ENCODE measurements at places on chromosomes 2 and 18.

GRCh38 chr2:79619976-79620375, 107.1 kb downstream of the CTNNA2 start:
- no peak for DNase-seq

GRCh38 chr2:218485986-218486667, 67.2 kb downstream of the VIL1 start:
- peak; percentile 6 for DNase-seq

DNA sequence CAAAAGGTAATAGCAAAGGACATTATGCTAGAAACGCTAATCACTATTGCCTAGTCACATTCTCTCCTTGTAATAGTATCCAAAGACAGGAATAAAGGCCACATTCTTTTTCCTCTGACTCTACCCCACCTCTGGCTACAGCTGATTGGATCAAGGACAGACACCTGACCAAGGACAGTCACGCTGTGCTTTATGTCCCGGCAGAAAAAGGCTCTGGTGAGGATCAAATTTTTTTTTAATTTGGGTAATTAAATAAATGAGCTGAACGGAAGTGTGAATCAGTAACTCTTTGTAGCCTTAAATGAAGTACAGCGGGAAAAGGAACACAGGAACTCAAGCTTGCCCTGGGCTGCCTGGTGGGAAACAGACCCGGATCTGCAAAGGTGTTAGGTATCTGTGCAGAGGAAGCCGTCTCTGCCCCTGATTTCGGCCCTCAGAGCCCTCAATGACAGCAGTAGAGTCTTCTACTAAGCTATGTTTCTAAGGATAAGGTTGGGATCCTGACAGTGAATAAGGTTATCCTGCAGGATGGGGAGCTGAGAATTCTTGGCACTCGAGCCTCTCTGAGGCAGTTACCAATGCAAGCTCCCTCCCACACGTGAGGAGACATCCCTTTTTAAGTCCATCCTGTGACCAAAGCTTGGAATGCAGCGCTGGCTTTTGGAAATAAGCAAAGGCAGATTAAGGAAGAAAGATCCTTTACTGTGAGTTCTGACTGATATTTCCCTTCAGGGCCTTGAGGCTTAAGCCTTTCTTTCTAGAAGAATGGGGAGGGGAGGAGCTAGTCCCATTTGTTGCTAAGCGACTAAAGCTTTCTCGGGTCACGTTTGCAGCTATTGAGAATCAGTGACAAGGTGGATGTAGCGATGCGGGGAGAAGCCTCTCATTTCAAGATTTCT, 37.8 kb upstream of the IKZF2 start:
- DNase-seq, result peak; percentile 76

DNA sequence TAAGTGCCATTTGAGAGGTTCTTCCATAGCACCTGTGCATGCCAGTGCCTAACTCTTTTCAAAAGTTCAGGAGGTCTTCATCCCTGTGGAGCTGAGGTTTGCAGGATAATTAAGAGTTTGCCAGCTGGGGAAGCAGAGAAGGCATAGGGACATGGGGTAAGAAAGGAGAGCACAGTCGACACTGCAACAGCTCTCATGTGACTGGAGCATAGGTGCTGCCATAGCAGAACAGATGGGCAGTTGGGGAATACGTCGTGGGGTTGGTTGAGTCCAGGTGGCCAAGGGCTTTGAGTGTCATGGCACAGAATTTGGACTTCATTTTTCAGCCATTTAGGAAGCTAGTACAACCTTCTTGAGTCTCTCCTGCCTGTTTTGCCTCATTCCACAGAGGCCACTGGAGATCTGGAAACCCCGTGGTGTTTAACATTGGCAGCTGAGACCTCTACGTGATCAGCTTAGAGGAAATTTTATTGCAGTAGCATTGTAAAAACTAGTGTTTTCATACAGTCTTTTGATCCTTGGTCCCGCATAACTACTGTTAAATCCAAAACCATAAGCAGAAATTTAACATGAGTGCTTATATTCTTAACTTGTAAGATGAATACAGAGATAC, 65.1 kb downstream of the CRIM1 start:
- no peak for DNase-seq

DNA sequence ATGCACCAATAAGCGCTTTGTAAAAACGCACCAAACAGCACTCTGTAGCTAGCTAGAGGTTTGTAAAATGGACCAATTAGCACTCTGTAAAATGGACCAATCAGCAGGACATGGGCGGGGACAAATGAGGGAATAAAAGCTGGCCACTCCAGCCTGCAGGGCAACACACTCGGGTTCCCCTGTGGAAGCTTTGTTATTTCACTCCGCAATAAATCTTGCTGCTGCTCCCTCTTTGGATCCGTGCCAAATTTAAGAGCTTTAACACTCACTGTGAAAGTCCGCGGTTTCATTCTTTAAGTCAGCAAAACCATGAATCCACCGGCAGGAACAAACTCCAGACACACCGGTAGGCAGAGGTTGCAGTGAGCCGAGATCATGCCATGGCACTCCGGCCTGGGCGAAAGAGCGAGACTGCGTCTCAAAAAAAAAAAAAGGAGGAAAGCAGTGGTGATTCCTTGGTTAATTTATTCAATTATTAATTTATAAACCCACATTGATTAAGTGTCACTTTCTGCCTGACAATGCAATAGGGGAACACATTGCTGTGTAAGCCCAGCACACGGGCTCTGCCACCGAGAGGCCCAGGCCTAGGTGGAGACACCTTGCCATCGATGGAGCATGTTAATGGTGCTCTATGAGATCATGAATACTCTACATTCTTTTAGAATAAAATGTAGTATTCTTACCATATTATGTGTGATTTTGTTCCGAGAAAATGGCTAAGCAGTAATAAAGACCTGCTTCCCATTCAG, 687.6 kb upstream of the HS6ST1 start:
- no peak for DNase-seq

DNA sequence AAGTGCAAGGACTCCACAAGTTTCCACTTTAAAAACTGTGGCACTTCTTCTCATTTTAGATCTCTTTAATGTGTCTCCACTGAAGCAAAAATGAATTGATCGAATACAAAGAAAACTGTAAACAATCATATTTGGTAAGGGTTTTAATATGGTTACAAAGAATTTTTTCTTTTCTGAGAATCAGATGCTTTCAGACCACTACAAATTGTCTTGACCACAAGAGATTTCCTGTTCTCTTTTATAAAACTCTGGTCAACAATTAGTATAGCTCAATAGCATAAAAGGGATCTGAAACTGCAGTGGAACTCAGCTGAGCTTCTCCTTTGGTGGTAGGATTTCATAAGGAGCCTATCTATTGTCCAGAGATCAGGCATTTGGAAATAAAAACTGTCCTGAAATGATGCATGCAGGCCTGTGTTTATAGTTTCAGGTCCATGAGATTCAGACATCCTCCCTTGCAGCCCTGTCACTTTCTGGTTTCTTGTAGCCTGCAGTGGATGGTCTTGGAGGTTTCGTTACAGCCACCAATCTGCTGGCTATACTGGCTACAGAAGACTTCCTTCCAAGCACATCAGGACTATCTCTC, 120.0 kb downstream of the DOCK10 start:
- DNase-seq, result peak; percentile 55

- DNase-seq, result no peak
Observed at GRCh38 chr2:12737297-12737696, 20.6 kb downstream of the TRIB2 start.

- peak; percentile 39 for DNase-seq
Observed at GRCh38 chr18:54351186-54351585, 6.5 kb downstream of the STARD6 start.

DNA sequence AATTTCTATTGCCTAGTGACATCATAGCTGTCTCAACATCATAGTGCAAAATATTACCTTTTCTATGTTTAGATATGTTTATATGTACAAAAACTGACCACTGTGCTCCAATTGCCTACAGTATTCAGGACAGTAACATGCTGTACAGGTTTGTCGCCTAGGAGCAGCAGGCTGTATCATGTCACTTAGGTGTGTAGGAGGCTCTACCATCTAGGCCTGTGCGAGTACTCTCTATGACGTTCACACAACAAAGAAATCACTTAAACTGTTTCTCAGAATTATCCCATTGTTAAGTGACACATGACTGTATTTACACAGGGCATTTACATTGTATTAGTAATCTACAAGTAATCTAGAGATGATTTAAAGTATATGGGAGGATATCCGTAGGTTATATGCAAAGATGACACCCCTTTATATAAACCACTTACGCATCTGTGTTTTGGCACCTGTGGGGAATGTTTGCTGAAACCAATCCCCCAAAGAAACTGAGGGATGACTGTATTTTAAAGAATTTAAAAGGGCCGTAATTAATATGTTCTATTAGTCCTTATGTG, 24.7 kb downstream of the IL1R2 start:
- no peak for DNase-seq

GRCh38 chr2:65845442-65846182, 413.2 kb upstream of the SPRED2 start:
- no peak for DNase-seq

- peak; percentile 87 for DNase-seq
Observed at GRCh38 chr18:59900222-59901128, 679 bp downstream of the PMAIP1 start.

DNA sequence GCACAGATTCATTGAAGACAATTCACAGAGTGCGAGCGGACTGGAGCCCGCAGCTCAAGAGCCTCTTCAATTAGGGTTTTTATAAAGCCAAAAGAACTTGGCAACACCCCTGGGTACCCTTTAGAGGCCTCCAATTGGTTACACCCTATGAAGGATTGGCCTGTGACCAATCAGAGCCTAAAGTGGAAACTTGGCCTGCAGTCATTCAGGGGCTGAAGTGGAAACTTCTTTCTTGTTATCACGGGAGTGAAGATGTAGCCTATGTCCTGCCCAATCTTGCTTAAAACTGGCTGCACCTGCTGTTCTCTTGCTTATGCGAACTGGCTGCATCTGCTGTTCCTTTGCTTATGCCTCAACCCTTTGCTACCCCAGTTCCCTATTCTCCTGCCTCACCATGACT, 1.8 kb upstream of the HJURP start:
- no peak for DNase-seq

DNA sequence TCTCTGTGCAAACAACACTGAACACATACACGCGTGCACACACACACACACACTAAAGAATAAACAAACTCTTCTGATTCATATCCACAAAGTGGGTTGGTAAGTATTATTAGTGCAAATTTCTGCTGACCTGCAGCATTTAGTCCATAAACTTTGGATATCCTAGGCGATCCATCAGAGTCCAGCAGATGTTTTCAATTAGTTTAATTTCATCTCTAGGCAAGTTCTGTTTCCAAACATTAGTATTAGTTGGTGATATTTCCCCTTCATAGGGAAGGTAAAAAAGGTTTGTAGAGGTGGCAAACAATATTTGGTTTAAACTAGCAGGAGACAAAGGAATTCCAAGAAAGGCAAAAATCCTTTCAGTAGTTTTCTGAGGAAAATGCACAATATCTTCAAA, 5.7 kb downstream of the DSEL start:
- no peak for DNase-seq

- DNase-seq, result no peak
Observed at GRCh38 chr2:153196378-153197058, 282.0 kb downstream of the RPRM start.

DNA sequence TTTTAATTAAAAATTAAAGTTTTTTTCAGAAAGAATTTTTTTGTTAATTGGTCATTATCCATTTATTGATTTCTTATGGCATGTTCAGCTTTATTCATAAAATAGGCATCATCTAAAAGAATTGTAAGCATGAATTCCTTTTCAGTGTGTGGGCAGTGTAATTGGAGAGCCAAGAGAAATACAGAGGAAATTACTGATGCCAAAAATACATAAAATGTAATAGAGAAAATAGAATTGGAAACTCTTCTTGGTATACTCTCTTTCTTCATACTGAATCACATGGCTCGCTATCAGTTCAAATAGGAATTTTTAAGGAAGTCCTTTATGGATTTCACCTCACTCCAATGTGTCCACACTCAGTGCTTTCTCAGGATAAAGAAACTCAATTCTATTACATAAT, 663.6 kb upstream of the NRXN1 start:
- no peak for DNase-seq

DNA sequence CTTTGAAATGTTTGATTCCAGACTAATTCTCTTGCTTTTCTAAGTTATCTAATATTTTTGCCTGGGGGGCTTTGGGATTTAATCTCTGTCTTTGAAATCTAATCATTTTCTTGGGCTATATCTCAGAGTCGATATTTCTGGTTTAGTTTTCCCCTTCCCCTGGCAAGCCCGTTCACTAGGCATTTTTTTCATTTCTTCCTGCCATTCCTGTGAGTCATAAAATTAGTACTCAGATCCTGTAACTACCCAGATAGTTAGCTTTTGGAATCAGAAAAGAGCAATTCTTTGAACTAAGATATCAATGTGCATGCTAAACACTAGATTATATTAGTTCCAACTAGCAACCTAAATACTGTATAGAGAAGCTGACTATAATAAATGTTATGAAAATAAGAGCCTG, 29.4 kb upstream of the RNF149 start:
- DNase-seq, result peak; percentile 44

DNA sequence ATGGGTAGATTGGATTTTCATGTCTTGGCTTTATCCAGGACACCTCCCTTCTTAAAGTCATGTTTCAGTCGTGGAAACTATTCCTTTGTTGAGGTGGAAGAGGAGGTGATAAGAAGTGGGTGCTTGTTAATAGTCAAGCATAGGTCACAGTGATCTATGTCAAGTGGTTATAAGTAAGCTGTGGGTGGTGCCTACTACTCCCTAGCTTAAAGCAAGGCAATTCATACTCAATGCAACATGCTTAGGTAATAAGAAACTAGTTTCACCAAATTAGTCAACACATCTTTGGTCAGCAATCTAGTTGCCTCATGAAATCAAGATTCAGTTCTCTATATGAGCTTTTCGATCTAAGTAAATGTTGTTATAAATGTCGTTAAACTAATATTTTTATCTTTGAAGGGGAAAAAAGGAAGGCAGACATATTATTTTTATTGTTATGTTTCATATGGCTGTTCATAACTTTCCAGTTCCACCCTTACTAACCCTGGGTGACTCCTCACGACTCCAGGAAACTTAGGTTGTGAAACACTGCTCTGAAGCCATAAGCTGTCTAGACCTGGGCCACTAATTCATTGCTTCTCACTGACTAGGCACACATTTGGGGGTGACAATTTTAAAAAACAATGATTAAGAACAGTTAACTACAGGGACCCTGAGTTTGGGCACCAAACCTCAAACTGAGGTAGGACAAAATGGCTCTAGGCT, 5.8 kb upstream of the ABCB11 start:
- no peak for DNase-seq

DNA sequence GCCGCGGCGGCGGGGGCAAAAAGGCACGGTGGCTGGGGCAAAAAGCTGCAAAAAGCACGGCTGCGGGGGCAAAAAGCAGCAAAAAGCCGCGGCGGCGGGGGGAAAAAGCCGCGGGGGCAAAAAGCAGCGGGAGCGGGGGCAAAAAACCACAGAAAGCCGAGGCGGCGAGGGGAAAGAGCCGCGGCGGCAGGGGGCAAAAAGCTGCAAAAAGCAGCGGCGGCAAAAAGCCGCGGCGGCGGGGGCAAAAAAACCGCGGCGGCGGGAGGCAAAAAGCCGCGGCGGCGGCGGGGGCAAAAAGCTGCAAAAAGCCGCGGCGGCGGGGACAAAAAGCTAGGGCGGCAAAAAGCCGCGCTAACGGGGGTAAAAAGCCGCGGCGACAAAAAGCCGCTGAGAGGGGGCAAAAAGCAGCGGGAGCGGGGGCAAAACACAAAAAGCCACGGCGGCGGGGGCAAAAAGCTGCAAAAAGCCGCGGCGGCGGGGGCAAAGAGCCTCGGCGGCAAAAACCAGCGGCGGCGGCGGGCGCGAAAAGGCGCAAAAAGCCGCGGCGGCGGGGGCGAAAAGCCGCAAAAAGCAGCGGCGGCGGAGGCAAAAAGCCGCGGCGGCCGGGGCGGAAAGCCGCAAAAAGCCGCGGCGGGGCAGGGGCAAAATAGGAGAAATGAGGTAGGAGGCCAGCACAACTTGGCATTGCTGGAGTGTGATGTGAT, 123.4 kb downstream of the ANKRD30BL start:
- no peak for DNase-seq

GRCh38 chr2:18301421-18302139, 258.9 kb downstream of the RDH14 start:
- DNase-seq, result peak; percentile 23

Data from M059J (cell line).